Activated CD4-positive, alpha-beta T cell treated with anti-CD3 and anti-CD28 coated beads for 36 hours (primary cell): ENCODE measurements at places on chromosomes 16 and 17. TPM values are rescaled to one million over a fixed set of nuclear protein-coding genes. Genes with fewer than 3 reads are reported as not detected.

DNA sequence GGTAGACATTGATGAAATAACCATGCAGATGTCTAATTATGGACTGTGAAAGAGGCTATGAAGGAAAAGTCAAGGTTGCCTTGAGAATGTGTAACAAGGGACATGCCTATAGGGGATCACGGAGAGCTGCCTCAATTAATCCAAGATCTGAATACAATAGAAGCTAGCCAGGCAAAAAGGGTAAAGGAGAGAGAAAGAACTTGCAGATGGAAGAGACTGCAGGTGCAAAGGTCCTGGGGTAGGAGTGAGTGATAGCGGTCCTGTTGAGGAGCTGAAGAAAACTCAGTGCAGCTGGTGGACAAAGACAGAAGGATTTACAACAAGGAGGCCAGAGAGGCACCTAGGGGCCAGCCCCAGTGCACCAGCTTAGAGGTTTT lies 15.9 kb upstream of the TNS4 start:
- peak; percentile 22 for DNase-seq
- peak overlapping the region; percentile 76 for H3K4me3 ChIP-seq
- H3K27me3 ChIP-seq, result peaks cover 2% of the 10 kb centered on the region
- peak overlapping the region; percentile 73 for H3K27ac ChIP-seq
- peaks cover 62% of the 10 kb centered on the region for H3K4me1 ChIP-seq

- peaks cover 2% of the 10 kb centered on the region for H3K4me1 ChIP-seq
- peaks cover 17% of the 10 kb centered on the region for H3K27me3 ChIP-seq
- no peak overlapping the region for H3K27ac ChIP-seq
- H3K36me3 ChIP-seq, result no peaks in the 10 kb centered on the region
Observed at GRCh38 chr16:13970708-13971422, 50.9 kb downstream of the ERCC4 start.

GRCh38 chr16:48537275-48537674 lies 72.7 kb downstream of the N4BP1 start:
- no peak overlapping the region for H3K4me3 ChIP-seq
- DNase-seq, result no peak
- peak overlapping the region; percentile 58 for H3K27ac ChIP-seq
- peaks cover 2% of the 10 kb centered on the region for H3K36me3 ChIP-seq
- H3K27me3 ChIP-seq, result no peaks in the 10 kb centered on the region

GRCh38 chr17:16887523-16888095 lies 84.3 kb downstream of the TNFRSF13B start:
- H3K4me1 ChIP-seq, result no peaks in the 10 kb centered on the region
- H3K27ac ChIP-seq, result no peak overlapping the region

Gene HEATR3
- 28.7 TPM for total RNA-seq
